HCEC 1CT (cell line): ENCODE measurements at places on chromosomes 13 and 19.

DNA sequence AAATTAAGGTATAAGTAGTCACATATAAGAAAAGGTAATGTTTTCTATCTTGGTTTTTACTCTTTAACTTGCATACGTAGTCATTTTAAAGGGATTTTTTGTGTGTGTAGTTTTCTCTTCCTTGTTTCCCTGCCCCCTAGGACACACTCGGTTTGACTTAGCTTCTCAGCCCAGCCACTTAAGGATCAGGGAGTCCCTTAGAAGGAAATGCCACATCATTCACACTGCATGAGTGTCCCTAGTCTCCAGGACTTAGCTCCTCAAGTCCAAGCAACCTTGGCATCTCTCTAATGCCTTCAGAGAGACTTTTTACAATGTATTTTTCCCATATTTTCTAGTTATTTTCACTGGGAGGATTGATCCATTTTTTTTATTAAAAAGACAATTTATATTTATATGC is 1407.7 kb downstream of the EFNB2 start:
- DNase-seq: no peak

DNA sequence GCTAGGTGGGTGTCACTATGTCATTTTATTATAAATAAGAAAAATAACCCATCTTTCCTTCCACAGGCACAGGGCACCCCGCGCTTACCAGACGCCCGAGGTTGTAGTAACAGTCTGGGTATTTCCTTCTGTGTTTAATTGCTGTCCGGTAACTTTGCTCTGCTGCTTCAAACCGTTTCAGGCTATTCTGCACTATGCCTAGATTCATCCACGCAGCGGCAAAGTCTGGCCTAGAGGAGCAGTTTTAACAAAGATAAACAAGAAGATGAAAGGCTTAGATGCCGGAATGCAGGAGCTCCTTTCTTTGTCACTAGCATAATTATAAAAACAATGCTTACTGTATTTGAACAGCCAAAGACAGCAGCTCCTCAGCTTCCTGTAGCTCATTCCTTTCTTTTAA is 36.9 kb upstream of the GGACT start:
- DNase-seq: no peak

- DNase-seq: no peak
Observed at GRCh38 chr13:36405151-36405550, 27.1 kb upstream of the CCNA1 start.

DNA sequence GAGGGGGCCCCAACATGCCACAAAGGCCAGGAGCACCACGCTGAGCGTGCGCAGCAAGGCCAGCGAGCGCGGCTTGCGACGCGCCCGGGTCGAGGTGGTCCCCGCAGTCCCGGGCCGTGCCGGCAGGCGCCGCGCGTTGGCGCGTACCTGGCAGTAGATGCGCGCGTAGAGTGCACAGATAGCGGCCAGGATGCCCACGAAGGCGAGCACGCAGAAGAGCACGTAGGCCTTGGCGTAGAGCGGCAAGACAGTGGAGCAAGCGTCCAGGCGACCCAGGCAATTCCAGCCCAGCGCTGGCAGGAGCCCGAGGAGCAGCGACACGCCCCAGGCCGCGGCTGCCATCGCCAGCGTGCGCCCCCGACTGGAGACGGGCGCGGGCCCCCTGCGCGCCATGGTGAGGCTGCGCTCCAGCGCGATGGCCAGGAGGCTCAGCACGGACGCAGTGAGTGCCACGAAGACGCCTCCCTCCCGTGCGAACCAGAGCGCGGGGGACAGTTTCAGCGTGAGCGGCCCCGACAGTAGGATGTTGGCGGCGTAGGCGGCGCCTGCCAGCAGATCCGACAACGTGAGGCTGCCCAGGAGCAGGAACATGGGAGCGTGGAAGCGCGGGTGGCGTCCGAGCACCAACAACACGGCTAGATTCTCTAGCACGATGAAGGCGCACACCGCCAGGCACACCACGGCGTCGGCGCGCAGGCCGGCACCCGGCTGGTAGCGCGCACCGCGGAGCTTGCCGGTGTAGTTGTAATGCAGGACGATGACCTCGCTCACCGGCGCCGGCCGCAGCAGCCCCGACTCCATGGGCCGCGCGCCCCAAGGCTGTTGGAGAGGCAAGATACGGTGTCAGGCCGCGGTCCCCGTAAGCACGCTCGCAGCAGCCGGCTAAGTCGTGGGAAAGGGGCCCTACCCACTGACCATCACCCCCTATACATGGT is 2.8 kb downstream of the S1PR5 start:
- DNase-seq: no peak

DNA sequence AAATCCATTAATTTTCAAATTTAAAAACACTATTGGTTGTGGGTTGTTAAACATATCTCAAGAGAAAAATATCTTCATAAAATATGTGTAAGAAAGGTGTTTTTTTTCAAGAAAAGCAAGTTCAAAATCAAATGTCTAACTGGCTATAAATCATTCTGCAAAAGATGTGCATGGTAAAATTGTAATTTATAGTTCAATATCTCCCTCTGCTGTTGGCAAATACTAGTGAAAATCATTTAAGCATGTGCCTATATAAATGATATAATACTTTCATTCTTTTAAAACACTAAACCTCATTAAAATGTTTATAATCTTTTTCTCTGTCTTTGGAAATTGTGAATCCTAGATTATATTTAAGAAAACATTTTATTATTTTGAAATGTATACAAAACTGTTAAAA is 17.2 kb upstream of the SLITRK6 start:
- no peak for DNase-seq

DNA sequence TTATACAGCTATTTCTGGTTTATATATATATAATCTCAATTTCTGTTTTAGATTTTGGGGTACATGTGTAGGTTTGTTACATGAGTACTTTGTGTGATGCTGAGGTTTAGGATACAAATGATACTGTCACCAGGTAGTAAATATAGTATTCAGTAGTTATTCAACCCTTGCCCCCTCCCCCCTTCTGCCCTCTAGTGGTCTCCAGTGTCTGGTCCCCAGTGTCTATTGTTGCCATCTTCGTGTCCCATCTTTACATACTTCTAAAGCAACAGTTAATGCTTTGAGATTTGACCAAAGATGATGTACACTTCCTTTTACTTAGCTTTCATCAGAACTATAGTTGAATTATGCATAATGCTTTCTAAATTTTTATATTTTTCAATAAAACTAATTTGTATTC is 1623.4 kb upstream of the PRR20A start:
- no peak for DNase-seq

DNA sequence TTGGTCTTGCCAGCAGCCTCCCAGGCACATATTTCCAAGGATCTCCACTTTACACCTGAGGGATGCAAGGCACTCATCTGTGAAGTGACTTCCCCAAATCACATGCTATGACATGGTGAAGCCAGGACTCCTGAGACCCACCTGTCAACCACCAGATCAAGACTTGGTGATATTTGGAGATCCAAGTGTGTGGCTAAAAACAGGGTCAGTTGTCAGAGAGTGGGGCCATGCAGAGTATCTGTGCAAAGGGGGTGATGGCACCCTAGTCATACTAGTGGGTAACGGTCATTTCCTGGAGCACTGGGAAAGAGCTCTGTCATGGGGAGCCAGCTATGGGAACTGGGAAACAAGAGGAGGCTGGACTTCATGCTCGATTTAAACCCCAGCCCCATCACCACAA is 218.4 kb upstream of the IRS2 start:
- DNase-seq: no peak

DNA sequence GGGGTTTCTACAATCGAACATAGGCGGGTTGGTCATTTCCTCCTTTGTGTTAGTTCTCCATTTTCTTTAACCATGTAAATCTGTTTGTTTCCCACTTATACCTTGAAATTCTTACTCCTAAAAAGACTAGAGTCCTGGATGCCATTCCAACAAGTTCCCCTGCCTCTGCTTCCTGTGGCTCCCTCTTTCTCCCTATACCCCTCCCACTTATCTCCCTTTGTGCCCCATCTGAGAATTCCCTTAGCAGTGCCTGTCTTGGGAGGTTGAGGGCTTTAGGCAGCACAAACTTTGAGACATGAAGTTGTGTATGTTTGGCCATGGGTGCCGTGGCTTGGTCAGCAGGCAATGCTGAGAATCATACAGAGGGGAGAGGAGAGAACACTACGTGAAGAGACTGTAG is 176.4 kb downstream of the RGCC start:
- DNase-seq: no peak

DNA sequence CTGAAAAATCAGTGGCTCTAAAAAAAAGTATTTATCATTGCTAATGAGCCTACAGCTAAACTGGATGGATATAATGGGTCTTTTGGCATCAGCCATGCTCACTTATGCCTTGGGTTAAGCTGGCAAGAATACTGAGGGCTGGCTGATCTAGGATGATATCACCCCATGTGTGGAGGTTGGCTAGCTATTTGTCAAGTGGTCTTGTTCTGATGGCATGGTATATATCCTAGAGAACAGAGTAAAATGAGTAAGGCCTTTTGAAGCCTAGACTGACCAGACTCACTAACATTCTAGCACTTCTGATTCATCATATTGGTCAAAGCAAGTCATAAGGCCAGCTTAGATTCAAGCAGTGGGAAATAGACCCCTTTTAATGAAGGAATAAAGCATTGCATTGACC is 383.0 kb downstream of the SLITRK1 start:
- DNase-seq: peak; percentile 50

- DNase-seq: peak; percentile 47
Observed at GRCh38 chr13:89490661-89491060, 1819.5 kb downstream of the SLITRK5 start.
